H7 (cell line): ENCODE measurements at places on chromosomes 2 and 18.

DNA sequence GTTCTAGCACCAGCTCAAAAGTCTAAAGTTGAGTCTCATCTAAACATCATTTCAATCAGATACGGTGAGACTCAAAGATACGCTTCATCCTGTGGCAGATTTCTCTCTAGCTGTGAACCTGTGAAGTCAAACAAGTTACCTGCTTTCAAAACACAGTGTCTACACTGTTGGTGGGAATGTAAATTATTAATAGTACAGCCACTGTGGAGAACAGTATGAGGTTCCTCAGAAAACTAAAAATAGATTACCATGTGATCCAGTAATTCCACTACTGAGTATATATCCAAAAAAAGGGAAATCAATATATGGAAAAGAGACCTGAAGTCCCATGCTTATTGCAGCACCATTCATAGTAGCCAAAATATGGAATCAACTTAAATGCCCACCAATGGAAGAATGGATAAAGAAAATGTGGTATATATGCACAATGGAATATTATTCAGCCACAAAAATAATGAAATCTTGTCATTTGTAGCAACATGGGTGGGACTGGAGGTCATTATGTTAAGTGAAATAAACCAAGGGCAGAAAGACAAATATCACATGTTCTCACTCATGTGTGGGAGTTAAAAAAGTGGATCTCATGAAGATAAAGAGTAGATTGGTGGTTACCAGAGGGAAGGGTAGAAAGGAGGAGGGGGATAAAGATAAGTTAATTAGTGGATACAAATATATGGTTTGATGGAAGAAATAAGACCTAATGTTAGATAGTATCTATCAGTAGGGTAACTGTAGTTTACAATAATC lies 11.7 kb downstream of the UBR3 start:
- DNase-seq = no peak

DNA sequence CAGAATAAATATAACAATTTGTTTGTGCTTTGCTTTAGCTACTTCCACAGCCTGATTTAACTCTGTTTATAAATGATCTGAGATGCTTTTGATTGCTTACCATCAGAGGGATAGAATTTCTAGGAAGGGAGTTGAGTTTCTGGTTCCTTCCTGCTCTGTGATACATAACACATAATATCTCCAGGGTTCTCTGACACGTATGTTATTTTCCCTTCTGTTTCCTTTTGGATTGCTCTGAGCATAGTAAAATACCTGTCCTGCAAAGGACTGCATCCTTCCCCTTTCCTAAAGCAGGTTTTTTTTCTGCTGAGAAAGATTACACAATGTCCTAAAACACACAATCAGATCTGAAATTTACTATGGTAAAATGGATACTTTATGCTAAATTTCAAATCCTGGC lies 76.1 kb downstream of the CABYR start:
- DNase-seq = no peak

- DNase-seq = no peak
Observed at GRCh38 chr2:236826606-236827156, 257.1 kb downstream of the ACKR3 start.

DNA sequence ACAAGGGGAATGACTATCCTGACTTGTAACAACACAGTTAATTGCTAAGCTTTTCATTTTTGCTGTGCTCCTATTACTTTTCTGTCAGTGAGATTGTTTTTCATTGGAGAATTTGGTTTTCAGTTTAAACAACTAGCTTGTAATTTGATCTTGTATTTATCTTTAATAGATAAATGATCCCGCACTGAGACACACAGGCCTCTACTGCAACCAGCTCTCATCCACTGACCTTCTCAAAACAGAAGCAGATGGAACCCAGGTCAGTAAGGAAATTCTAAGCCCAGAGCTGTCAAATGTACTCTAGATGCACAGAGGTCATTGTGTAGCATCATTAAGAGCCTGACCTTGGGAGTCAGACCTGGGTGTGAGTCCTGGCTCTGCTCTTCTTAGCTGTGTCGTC lies 30.7 kb downstream of the PTRHD1 start:
- DNase-seq = no peak
